ENCODE measurements at places on chromosomes 7 and 10.

GRCh38 chr7:50983850-50984249, 201.2 kb upstream of the GRB10 start:
- no peak for DNase-seq

GRCh38 chr7:57216340-57216739, 84.1 kb upstream of the ZNF479 start:
- DNase-seq, result no peak

DNA sequence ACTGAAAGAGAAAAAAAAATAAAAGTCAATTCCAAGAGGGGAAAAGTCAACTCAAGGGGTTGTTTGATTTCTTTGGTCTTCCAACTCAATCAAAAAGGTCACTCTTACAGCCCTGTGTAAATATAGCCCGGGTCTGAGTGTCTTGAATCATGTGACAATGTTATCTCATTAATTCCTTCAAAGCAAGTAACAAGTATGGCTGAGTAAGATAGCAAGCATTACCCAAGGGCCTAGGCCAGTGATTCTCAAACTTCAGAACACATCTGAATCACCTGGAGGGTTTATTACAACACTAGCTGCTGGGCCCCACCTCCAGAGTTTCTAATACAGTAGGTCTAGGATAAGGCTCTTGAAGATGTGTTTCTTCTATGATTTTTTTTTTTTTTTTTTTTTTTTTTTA, 125.0 kb downstream of the PRLHR start:
- peak; percentile 31 for DNase-seq

GRCh38 chr10:43380610-43381222, 9.3 kb downstream of the FXYD4 start:
- DNase-seq, result no peak

DNA sequence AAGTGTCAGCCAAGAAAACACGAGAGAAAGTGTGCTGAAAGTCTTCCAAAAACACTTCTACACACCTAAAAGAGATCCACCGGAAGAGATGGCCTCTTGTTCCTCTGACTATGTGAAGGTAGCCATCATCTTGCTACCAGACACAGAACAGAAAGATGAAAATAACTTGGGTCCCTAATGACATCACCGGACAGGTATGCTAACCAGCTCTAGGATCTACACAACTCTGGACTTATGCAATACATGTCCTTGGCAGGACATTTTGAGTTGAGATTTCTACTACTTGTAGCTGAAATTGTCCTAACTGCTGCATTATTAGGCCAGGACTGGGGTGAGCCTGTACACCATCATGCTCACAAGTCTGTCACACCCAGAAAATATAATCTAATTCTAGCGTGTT, 358.7 kb downstream of the ELMO1 start:
- peak; percentile 29 for DNase-seq

DNA sequence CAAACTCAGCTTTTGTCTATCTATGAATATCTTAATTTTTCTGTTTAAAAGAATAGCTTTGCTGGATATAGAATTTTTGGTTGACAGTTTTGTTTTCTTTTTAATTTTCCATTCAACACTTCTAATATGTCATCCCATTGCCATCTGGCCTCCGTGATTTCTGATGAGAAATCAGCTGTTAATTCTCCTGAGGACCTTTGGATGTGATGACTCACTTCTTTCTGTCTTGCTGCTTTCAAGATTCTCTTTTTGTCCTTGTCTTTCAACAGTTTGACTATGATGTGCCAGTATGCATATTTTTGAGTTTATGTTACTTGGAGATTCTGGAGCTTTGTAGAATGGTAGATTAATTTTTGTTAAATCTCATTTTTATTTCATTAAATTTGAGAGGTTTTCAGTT, 38.4 kb downstream of the ZNF518A start:
- no peak for DNase-seq

DNA sequence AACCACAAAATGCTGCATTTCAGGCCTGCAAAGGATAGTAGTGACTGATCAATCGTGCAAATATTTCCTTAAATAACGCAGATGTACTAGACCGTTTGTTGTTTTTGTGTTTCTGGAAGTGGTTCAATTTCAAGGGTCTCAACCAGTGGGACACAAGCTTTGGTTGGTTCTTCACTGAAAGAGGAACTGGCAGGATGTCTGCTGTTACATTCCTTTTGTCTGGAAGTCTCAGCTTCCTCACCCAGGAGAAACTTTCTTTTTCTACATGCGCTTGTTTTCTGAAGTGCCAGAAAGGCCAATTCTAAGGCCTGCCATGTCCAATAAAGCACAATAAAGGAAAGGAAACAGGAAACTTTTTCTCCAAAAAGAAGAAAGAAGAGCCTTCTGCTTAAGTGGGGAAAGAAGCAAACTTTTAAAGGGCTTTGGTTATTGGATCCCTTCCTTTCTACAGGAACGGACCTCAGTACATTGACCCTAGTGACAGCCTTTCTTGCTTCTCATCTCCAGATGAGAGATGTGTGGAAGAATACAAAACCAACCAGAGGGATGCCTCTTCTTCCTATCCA, 4.1 kb downstream of the DKK1 start:
- peak; percentile 62 for DNase-seq

DNA sequence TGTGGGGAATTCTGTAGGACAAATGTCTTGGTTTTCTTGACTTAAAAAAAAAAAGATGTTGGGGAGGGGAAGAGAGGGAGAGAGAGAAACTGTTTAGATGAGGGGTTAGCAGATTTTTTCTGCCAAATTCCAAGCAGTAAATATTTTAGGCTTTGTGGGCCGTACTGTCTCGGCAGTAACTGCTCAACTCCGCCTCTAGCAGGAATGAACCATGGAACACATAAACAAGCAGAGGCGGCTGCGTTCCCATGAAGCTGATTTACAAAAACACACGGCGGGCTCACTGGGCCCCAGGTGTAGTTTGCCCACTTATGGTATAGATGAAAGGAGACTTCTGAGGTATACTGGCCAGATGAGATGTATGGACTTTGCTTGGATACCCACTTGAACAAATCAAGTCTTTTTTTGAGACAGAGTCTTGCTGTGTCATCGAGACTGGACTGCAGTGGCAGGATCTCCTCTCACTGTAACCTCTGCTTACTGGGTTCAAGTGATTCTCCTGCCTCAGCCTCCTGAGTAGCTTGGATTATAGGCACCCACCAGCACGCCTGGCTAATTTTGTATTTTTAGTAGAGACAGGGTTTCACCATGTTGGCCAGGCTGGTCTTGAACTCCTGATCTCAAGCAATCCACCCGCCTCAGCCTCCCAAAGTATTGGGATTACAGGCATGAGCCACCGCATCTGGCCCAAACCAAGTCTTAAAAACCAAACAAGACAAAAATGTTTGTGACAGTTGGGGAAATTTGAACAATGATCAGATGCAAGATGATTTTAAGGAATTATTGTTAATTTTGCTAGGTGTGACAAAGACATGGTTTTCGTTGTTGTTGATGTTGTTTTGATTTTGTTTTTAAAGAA, 9.7 kb upstream of the ADAMTS14 start:
- no peak for DNase-seq

- peak; percentile 9 for DNase-seq
These were observed at the start of gene AGR3 for GRCh38 chr7:16881844-16882243. TSS of gene AGR3 (minus strand) at chr7:16881983. CDS start at chr7:16878618, 3,365 bp downstream.
